ENCODE measurements at places on chromosomes 4 and X. TPM values are rescaled to one million over a fixed set of nuclear protein-coding genes. Genes with fewer than 3 reads are reported as not detected.

The VCX3B gene
- polyA plus RNA-seq = not detected

The C4orf46 gene
- polyA plus RNA-seq = 7.6 TPM

The STARD8 gene
- 1.2 TPM for polyA plus RNA-seq

The NXF2B gene
- polyA plus RNA-seq = not detected

The FGFBP2 gene
- 1.1 TPM for polyA plus RNA-seq
